ENCODE measurements at places on chromosomes 16 and 17.
A peak's percentile ranks its signal among the peaks of the same experiment; 100 is the strongest.

DNA sequence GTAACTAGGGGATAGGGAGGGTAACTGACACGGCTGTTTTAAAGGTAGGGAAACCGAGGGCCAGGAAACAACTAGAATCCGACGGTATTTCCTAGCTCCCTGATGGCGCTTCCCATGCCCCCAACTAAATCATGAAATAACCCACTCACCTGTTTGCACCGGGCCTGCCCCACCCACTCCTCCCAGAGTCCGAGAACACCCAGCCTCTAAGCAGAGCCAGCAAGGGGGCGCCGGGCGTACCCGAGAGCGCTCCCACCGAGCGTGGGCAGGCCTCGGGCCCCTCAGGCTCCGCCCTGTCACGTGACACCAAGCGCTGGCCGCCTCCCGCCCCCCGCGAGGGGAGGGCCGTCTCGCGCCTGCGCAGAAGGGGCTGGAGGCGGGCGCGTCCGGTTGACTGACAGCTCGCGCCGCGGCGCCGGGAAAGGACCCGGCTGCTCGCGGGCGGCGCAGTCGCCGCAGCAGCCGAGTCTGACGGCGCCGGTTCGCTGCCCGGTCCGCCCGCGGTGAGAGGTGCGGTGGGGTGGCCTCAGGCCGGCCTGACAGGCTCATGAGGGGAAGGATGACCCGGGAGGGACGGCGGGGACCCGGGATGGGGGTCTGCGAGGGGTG, at the start of gene KIAA0513:
Gene KIAA0513 (plus strand): TSS at position 447 of the 609 bp plus-strand sequence. CDS start 39,277 bp downstream, outside the sequence.
- peak; percentile 86 for DNase-seq

GRCh38 chr17:61669522-61669921, 78.5 kb upstream of the NACA2 start:
- DNase-seq = no peak

DNA sequence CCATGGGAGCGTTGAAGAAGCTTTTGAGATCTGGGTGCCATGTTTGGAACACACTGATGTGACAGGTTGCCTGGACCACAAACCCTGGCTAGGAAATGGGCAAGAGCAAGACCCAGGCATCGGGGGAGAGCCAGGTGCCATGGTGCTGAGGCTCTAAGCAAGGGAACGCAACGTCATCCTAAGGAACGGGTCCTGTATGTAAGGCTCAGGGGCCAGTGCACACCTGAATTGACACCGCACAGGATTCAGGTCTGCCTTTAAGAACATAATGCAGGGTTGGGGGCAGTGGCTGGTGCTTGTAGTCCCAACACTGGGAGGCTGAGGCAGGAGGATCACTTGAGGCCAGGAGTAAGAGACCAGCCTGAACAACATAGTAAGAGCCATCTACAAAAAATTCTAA, 10.8 kb downstream of the PSMD7 start:
- DNase-seq = no peak

DNA sequence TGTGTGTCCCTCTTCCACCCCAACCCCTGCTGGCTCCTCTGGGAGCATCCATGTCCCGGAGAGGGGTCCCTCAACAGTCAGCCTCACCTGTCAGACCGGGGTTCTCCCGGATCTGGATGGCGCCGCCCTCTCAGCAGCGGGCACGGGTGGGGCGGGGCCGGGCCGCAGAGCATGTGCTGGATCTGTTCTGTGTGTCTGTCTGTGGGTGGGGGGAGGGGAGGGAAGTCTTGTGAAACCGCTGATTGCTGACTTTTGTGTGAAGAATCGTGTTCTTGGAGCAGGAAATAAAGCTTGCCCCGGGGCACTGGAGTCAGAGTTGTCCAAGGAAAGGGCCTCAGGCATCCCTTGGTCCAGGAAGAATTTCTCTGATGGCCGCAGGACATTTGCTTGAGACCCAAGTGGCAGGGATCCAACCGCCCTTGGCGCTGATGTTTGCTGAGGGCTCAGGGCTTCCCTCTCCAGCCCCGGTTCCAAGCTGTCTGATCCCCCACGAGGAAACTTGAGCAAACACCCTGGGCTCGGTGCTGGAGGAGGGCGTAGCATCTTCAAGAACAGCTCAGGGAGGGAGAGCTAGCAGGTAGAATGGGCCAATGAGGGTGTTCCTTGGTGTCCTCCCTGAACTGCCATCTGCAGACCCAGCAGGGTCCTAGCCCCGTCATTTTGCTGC, 4.5 kb downstream of the NXPH3 start:
- no peak for DNase-seq

DNA sequence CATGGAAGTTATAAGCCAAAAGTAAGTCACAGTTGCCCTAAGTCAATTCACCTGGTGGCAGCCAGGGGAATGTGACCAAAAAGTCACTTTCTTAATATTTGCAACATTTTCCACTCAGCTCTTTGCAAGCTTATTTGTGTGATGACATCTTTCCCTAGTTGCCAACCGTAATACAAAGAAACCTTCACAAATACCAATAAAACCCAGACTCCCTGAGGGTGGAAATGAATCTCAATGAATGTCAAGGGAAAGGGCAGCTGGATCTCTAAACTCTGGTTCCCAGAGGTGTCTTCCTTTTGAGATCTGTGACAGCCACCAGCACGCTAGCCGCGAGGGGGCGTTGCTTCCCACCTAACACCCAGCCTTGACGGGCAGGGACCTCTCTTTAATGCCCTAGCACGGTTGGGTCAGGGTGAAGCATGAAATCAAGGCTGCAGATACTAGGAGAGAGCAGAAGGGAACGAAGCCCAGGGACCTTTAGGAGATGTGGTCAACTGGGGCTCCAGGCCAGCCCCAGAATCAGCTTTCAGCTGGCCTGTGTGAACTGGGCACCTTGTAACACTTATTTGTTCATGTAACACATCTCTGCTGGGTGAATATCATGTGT, 82.2 kb downstream of the CMC2 start:
- DNase-seq = peak; percentile 39

- DNase-seq = no peak
Observed at GRCh38 chr16:12096157-12096777, 119.7 kb downstream of the SNX29 start.

- DNase-seq = no peak
Observed at GRCh38 chr16:67773099-67773498, 33.3 kb downstream of the RANBP10 start.

- DNase-seq = no peak
Observed at GRCh38 chr17:17789828-17790636, 46.8 kb downstream of the SREBF1 start.

- DNase-seq = no peak
Observed at GRCh38 chr16:11621920-11622651, 35.4 kb upstream of the LITAF start.

DNA sequence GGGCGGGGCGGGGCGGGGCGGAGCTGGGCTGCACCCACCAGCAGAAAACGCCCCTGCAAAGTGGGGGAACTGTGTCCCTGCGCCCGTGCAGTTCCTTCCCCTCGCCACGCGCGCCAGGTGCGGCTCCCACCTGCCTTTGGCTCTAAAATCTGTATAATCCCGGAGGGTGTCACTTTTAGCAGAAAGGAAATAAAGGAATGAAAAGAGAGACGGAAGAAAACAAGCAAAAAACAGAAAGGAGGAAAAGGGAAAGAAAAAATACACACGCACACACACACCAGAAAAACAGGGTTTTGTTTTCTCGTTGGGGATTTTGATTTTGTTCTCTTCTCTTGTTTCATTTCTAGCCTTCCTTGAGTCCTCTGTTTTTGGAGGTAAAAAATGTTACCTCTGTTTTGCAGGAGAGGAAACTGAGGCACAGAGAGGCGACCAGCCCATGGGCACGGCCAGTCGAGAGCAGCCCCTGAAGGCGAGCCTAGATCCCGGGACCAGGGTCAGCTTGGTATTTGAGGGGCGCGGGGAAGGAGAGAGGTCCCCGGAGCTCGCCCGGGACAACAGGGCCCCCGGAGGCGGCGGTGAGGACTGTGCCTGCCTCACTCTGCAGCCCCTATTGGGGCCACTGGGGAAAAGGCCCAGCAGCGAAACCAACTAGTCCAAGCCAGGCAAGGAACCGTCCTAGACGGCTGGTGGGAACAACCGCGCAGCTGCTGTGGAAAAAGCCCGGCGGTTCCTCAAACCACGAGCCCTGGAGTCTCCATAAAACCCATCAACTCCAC, 594 bp upstream of the CARHSP1 start:
- DNase-seq = no peak

DNA sequence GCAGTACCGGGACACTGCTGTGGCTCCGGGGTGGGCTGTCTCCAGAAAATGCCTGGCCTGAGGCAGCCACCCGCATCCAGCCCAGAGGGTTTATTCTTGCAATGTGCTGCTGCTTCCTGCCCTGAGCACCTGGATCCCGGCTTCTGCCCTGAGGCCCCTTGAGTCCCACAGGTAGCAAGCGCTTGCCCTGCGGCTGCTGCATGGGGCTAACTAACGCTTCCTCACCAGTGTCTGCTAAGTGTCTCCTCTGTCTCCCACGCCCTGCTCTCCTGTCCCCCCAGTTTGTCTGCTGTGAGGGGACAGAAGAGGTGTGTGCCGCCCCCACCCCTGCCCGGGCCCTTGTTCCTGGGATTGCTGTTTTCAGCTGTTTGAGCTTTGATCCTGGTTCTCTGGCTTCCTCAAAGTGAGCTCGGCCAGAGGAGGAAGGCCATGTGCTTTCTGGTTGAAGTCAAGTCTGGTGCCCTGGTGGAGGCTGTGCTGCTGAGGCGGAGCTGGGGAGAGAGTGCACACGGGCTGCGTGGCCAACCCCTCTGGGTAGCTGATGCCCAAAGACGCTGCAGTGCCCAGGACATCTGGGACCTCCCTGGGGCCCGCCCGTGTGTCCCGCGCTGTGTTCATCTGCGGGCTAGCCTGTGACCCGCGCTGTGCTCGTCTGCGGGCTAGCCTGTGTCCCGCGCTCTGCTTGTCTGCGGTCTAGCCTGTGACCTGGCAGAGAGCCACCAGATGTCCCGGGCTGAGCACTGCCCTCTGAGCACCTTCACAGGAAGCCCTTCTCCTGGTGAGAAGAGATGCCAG, 12.9 kb downstream of the STH start:
- DNase-seq = no peak

GRCh38 chr16:17380613-17381012, 90.1 kb downstream of the XYLT1 start:
- DNase-seq = no peak

- no peak for DNase-seq
Observed at GRCh38 chr17:1519678-1520077, 3.3 kb upstream of the INPP5K start.

- DNase-seq = no peak
Observed at GRCh38 chr17:45282683-45283644, 21.1 kb upstream of the SPATA32 start.

DNA sequence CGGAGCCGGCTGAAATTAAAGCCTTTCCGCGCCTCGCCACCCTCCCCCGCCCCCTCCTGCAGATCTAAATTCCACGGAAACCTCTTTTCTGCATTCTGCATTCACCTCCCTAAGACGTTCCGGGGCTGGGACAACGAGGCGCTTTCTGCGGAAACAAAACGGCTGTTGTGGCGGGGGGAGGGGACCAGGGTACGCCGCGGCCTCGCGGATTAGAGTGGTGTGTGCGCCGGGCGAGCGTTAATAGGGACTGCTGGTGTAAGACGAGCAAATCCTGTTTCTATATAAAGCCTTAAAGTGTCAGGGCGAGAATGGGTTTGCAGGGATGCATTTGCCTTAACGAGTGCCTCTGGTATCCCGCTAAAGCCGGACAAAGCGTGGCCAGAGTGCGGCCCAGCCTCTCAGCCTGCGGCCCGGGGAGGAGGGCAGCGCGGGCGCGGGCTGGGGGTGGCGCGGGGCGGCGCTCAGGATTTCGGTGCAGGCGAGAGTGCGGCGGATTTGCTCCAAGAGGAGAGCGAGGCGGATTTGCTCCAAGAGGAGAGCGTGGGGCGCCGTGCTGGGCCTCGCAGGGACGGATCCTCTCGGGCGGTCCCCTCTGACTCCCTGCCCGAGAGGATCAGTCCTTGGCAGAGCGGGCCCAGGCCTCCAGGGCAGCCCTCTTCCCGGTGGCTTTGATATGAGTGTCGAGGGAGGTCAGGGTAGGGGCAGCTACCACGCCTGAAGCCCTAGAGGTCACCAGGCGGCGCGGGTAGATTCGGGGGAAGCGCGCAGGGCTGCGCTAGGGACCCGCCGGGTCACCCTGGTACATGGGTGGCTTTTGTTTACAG, 5.1 kb downstream of the BAHCC1 start:
- no peak for DNase-seq

- DNase-seq = peak; percentile 80
Observed at GRCh38 chr17:57892146-57892819, 42.4 kb upstream of the MRPS23 start.

DNA sequence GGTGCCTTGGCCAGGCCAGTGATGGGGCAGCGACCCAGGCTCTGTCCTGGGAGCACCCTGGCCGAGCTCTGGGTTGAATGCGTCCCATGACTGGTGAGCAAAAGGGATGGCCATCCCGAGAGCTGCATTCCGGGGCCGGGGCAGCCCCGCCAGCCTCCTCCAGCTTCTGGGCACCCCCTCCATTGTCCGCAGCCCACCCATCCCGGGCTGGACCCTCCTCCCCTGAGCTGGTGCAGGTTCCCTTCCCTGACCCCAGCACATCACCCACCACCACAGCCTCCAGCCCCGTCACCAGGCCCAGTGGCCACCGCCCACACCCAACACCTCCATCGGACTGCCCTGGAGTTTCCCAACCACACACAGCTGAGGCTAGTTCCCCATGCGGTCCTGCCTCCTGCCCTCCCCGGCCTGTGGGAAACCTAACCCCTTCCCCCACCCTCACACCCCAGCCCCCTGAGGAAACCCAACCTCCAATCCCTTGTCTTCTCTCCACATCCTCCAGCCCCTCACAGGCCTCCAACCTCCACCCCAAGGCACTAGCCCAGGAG, 16.2 kb upstream of the PVALEF start:
- no peak for DNase-seq

- no peak for DNase-seq
Observed at GRCh38 chr16:89422905-89423630, 67.3 kb downstream of the ANKRD11 start.

- peak; percentile 44 for DNase-seq
Observed at GRCh38 chr17:28338056-28338768, 2.7 kb downstream of the TNFAIP1 start.

- DNase-seq = no peak
Observed at GRCh38 chr17:8955021-8955959, 10.2 kb downstream of the PIK3R5 start.

GRCh38 chr16:74216319-74216718, 80.3 kb upstream of the PSMD7 start:
- DNase-seq = no peak

GRCh38 chr16:24577167-24577566, 37.8 kb downstream of the RBBP6 start:
- DNase-seq = no peak

DNA sequence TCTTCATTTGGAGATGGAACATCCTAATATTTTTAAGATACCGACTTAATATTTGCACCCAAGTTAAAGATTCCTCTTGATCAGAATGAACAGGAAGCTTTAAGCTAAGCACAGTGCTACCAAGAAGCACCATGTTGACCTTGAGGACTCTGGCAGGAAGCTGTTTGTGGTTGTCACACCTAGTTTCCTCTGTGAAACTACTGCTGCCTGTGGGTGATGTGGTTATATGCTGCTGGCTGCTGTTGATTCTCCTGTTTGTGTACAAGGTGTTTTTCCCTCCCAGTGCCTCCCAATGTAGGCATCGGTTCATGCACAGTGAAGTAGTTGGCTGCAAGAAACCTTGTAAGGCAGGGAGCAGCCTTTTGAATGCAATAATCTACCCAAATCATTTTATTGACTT, 23.4 kb downstream of the RBL2 start:
- DNase-seq = no peak

- no peak for DNase-seq
Observed at GRCh38 chr17:80108036-80108971, 6.9 kb downstream of the GAA start.

GRCh38 chr17:67506966-67507365, 129.9 kb downstream of the PITPNC1 start:
- no peak for DNase-seq

- no peak for DNase-seq
Observed at GRCh38 chr17:79970576-79971068, 65.0 kb downstream of the TBC1D16 start.
